NCI-H2171 (cell line): ENCODE measurements at places on chromosomes 3 and 15.

DNA sequence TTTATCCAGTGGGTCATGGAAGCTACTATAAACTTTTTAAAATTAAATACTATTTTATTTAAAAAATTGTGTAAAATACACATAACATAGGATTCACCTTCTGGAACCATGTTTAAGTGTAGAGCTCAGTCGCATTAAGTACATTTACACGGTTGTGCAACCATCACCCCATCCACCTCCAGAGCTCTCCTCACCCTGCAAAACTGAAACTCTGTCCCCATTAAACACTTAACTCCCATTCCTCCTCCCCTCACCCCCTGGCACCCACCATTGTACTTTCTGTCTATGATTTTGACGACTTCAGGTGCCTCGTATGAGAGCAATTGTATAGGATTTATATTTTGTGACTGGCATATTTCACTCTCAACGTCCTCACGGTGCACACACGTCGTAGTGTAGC is 70.7 kb downstream of the APBA2 start:
- no peak for DNase-seq

DNA sequence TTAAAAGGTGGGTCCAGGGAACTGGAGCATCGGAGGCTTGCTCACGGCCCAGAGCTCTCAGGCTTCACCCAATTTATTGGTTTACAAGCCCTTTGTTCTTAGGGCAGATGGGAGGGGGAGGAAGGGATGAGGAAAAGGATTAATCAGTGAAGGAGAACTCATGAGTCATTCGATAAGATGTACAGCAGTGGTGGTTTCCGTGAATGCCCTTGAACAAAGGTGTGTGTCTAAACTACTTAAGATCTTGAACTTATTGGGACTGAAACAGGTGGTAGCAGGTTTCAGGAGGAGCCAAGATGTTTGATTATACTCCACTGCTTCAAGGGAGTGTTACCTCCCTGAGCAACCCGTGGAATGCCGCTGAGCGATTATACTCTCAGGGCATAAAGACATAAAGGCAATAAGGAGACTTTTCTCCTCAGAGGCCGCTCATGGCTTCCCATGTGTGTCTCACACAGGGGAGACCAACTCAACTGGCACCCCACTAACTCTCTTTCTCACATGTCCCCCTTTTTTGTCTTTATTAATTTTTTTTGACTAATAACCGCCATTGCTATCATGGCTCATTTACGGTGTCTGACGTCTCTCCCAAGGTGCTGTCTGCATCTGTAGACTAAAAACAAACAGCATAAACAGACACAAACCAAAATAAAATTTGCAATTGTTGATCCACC is 17.3 kb upstream of the SLC28A2 start:
- DNase-seq: no peak

- DNase-seq: no peak
Observed at GRCh38 chr3:111454551-111454950, 87.4 kb upstream of the CD96 start.

GRCh38 chr3:18556503-18557135 is 131.5 kb upstream of the SATB1 start:
- no peak for DNase-seq

DNA sequence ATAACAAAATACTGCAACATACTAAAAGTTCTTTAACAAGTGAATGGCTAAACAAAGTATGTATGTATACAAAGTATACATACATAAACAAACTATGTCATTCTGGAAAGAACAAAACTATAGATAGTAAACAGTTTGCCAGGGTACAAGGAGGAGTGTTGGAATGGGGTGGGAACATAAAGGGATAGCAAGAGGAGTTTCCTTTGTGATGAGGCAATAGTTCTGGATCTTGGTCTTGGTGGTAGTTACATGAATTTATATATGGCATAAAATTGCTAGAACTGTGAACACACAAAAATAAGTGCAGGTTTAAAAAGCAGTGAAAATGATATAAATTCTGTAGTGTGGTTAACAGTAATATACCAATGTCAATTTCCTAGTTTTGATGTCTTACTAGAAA is 22.0 kb downstream of the ZNF148 start:
- no peak for DNase-seq

- DNase-seq: no peak
Observed at GRCh38 chr3:73618461-73618860, 6.3 kb downstream of the PDZRN3 start.

DNA sequence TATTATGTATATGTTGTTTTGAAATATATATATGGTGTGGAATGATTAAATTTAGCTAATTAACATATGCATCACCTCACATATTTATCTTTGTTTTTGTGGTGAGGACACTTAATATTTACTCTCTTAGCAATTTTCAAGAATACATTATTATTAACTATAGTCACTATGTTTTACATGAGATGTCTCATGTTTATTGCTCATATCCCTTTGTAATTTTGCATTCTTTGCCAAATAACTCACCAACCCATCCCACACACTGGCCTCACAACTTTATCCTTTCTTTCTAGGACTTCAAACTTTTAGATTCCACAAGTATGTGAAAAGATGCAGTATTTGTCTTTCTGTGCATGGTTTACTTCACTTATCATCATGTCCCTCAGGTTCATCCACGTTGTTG is 950.2 kb upstream of the CADM2 start:
- DNase-seq: no peak

GRCh38 chr15:72369964-72370363 is 5.8 kb downstream of the HEXA start:
- DNase-seq: no peak
